ENCODE measurements at places on chromosomes 16 and 17.

- DNase-seq: no peak
Measured at GRCh38 chr16:80759419-80760162, 44.8 kb downstream of the CDYL2 start.

DNA sequence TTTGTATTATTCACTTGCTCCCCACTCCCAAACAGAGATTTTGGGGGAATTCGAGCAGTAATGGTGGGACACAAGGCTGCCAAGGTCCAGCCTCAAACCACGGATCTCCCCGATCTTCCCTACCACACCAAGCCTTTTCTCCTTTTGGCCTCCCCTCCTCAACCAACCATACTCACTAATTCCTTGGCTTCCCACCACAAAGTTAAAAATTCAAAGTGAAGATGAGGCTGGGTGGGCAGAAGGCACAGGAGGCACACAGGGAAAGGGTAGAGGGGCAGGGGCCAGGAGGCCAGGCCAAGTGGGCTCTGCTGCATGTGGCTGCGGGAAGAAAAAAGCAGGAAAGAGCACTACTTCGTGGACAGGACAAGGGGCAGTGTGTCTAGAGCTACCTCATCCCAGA, 15.2 kb downstream of the HOXB4 start:
- DNase-seq: no peak

- DNase-seq: no peak
Measured at GRCh38 chr17:7026471-7027115, 3.7 kb downstream of the BCL6B start.

DNA sequence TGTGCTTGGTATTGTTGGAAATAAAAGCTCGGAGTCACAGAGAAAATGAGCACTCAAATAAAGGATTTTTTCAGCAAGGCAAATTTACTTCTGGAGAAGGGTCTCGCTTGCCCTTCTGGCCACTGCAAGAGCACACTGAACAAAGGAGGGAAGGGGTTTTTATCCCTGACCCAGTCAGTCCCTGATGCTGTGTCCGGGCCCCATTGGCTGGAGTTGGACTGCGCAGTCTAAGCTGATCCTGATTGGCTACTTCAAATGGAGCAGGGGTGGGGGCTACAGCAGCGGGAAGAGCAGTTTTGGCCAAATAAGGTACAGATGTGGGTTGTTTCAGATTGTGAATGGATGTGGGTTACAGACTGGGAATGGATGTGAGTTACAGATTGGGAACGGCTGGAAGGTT, 4.3 kb upstream of the NLRP1 start:
- DNase-seq: no peak

- DNase-seq: no peak
Measured at GRCh38 chr17:56114469-56114868, 38.8 kb upstream of the ANKFN1 start.

- peak; percentile 37 for DNase-seq
Measured at GRCh38 chr17:79789943-79790804, 6.7 kb downstream of the CBX8 start.

- no peak for DNase-seq
Measured at GRCh38 chr17:6558276-6558675, 1.9 kb upstream of the PITPNM3 start.

- DNase-seq: no peak
Measured at GRCh38 chr17:82699551-82699950, 1.1 kb upstream of the RAB40B start.

- DNase-seq: peak; percentile 97
Measured at GRCh38 chr16:14632693-14633569, at the start of gene BFAR. TSS of gene BFAR (plus strand) at chr16:14632951. CDS start at chr16:14644347, 11,396 bp downstream.

DNA sequence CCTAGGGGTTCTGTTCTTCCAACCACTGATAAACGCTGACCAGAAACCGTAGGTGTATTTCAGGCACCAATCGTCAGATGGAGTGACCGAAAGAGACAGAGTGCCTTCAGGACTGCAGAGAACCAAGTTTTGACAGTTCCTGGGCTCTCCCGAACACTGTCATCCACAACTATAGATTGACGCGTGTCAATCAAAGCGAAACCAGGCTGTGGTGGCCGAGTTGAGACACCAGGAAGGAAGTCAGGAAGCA, 11.9 kb upstream of the AURKB start:
- peak; percentile 77 for DNase-seq

All from NCI-H1930 (cell line).